ENCODE measurements at places on chromosomes 1 and 21.

- DNase-seq = no peak
These were observed at the start of gene CFHR4 for GRCh38 chr1:196887515-196888239. TSS of gene CFHR4 (plus strand) at chr1:196888052. CDS start at chr1:196888151, 99 bp downstream.

DNA sequence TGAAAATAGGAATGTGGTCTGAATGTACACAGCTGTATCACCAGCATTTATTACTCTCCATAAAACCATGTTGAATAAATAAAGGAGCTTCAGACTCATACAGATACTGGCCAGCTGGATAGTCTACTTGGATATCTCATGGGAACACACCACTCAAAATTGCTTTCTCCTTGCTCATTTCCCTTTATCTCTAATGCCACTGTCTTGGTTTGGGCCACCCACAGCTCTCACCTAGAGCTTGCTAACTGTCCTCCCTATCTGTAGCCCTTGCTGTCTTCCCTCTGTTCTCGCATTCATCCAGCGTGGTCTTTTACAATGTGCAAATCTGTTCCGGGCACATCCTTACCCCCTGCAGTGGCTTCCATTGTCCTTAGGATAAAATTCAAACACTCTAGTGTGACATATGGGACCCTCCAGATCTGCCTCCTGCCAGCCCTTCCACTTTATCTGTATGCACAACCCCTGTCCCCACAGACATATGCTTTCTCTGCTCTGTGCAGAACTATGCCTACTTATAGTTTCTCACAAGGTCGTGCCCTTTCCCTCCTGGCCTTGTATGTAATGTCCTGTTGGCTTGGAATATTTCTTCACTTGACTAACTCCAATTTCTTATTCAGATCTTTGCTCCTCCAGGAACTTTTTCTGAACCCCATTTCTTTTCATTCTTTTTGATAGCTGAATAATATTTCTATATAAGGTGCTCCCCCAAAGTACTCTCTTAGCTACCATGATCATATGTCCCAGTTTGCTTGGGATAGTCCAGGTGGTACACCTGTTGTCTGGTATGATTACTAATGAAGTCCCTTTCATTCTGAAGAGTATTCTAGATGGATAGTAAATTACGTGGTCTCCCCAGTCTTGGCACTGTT is 2.9 kb downstream of the FLVCR1 start:
- DNase-seq = no peak

DNA sequence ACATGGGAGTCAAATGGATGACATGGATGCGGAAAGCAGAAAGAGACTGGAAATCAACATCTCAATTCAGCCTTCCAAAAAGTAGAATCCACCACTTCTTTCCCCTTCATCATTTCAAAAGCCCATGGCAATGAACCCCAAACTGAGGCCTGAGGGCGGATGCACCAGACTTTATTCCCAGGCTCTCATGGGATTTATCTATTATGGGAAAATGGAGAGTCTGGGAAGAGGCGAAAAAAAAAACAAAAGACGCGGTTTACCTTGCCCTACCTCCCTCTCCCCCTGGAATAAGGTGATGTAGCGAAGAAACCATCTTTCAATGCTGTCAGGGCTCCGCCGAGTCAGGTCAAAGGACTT is 624 bp downstream of the KIFAP3 start:
- DNase-seq = no peak

- DNase-seq = no peak
These were observed 18.9 kb upstream of the ZNF683 start for GRCh38 chr1:26391450-26391849.

GRCh38 chr21:15135867-15136629 is 71.2 kb upstream of the NRIP1 start:
- no peak for DNase-seq

DNA sequence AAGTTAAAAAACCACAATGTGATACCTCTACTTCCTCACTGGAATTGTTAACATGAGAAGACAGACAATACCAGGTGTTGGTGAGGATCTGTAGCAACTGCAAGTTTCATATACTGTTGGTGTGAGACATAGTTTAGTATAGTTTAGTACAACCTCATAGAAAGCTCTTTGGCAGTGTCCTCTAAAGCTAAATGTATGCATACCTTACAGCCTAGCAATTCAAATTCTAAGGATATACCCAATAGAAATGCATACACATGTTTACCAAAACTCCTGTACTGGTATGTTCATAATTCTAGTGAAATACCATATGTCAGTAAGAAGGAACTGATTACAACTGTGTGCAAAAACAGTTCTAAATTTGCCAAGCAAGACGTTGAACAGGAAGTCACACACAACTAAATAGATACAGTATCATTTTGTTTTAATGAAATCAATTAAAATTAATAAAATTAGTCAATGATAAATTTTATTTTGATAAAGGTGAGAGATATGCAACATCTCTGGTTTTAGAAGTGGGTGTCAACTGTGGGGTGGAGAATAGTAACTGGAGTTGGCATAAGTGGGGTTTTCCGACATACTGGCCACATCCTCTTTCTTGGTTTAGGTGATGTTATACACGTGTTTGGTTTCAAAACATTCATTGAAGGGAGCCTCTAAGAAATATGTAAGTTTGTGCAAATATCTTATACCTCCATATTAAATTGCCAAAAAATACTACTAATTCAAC is 450.7 kb downstream of the PTPRC start:
- DNase-seq = no peak

DNA sequence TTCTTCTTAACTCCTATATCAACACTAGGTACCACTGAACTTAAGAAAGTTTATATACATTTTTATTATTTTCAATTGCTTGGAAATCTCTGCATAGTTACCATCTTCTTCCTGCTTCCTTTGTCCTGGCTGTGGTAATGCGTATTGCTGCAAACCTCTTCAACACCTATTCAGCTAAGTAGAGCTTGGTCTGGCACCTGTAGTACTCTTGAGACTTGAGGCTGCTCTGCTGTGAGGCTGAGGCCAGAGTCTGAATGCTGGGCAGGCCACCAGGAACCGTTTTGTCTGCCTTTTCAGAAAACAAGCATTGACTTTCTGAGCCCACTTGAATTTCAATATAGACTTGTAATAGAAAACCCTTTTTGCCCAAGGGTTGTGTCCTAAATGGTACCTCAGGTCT is 52.0 kb upstream of the RGS2 start:
- DNase-seq = no peak

DNA sequence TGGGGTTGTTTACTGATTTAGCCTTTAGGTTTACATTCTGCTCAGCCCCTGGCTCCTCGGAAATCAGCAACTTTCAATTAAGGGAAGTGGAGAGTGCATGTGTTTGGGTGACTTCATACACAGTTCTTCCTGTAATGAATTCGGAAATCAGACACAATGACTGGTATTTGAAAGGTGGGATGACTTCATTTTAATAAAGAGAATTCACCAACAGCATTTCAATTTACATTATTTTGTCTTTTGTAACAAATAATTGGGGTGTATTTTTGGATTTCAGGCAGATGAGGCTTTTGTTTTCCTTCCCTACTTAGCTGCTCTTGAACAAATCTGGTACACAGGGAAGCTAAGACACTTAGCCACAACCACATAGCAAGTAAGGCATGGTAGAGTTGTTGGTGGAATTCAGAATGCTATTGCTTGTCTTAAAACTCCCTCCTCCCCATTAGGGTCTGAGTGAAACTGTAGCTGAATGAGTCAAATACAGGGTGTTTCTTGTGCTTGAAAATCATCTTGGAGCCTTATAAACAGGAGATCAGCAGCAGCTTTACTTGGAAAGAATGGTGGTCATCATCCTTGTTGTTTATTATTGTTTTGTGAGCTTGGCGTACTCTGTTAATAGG is 917 bp downstream of the STX12 start:
- DNase-seq = no peak

- DNase-seq = no peak
These were observed 17.1 kb upstream of the SPSB1 start for GRCh38 chr1:9275567-9276034.

- DNase-seq = no peak
These were observed 29.3 kb downstream of the RAB4A start for GRCh38 chr1:229300099-229300757.

GRCh38 chr1:163650624-163651023 is 328.9 kb downstream of the NUF2 start:
- DNase-seq = no peak

DNA sequence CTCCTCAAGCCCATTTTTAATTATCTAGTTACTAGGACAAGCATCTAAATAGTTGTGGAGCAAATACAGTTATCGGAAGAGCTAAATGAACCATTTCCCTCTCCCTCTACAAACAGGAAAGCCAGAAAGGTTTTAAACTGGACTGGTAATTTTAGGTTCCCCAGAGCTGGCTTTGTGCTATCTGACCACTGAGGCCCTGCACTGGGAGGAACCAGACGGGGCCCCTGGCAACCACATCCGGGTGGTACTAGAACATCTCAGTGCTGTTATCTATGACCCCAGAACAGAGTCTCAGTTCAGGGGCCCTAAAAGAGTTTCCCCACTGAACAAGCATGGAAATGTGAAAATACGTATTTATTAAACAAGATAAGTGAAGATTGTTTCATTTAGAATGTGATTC is 7.7 kb upstream of the RSPH1 start:
- no peak for DNase-seq

GRCh38 chr21:25569084-25569483 is 38.2 kb downstream of the MRPL39 start:
- no peak for DNase-seq

DNA sequence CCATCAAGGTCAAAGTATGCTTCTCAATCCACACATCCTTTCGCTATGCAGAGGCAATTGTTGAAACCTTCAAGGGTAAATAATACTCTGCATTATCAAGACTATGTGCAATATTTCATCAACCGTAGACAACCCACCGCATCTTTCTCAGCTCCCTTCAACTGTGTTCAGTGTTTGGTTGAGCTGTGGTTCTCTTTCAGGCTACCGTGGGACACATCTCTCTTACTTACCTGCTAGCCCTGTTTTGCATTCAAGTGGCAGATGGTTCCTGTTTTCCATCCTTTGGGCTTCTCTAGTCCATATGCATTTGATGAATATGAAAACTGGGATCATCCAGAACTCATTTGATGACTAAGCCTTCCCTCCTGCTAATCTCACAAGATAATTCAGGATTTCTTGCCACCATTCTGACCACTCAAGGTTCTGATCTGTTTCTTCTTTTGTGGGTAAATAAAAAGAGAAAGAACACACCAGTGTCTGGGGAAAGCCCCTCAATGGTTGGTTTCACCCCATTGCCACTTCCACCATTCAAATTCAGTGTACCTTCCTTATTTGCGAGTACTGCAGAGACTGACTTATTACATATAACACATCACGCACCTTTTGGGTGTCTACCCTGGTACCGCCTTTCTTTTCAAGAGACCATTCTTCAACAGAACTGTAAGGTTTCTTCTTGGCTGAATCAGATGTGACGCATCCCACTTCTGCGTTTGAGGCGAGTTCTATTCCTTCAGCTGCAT is 61.7 kb downstream of the BACE2 start:
- DNase-seq = no peak

DNA sequence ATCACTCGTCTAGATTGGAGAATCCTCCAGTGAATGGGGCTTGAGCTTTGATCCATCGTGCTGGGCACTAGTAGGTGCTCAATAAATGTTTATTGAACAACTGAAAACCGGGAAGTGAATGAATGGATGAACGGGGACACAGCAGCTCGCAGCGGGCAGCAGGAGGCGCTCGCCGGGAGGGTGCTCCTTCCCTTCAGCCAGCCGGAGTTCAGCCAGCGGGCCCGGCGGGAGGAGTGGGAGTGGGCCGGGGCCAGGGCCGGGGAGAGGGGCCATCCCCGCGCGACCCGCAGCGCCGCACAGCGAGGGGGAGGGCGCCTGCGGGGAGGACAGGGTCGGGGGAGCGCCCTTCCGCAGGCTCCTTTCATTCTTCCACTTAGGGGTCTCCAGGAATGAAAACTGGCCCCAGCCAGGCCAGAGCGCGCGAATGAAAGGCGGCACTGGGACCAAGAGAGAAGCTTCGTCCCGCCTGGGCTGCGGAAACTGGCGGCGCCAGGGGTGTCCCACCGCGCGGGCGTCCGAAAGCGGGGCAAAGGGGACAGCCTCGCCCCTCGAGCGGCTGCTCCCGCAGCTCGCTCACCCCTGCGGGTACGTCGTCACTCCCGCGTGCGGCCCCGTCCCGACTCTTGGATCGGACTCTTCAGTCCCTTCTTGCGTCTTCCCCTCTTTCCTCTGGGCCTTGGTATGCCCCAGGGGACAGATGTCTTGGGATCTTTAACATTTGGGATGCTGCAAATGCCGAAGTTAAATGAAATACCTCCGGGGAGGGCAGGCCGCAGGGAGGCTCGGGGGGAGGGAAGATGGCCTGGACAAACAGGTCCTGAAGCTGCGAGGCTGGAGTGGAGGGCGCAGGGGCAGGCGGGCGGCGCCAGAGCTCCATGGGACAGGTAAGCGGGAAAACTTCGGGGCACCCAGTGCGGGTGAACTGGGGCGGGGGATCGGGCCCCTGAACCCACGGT is 3.6 kb upstream of the INAVA start:
- no peak for DNase-seq

DNA sequence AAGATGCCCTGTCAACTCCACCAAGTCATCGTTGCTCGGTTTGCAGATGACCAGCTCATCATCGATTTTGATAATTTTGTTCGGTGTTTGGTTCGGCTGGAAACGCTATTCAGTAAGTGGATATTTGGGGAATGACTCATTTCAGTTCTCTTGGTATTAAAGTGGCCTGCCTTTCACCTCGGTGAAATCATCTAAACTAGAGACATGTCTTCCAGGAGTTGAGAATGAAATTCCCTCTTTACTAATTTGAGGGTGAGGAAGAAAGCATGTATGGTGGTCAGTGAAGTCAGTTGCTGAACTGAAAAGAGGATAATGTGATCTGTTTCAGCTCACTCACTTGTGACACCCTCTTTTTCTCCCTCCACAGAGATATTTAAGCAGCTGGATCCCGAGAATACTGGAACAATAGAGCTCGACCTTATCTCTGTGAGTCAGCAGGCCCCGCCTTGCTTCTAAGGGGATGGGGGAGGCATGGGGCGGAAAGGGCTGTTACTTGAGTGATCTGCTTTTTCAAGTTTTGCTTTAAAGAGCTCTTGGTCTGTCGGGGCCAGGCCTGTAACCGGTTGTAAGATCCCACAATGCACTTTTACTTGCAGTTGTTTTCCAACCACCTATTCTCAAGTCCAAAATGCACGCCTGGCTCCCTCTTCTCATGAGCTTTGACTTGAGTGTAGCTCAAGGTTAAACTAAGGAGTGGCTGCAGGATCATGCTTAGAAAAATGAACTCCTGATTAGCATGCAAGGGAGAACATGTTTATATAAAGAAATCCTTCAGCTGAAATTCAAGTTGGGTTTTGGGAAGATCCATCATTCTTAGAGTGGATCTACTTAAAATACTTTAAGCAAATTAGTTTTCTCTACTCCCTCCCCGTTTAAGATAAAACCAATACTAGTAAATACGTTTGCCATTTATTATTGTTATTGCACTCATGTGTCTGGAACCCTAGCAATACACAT is 59.8 kb downstream of the CAPN2 start:
- no peak for DNase-seq

- no peak for DNase-seq
These were observed 70.3 kb downstream of the HSF2BP start for GRCh38 chr21:43588957-43589356.

DNA sequence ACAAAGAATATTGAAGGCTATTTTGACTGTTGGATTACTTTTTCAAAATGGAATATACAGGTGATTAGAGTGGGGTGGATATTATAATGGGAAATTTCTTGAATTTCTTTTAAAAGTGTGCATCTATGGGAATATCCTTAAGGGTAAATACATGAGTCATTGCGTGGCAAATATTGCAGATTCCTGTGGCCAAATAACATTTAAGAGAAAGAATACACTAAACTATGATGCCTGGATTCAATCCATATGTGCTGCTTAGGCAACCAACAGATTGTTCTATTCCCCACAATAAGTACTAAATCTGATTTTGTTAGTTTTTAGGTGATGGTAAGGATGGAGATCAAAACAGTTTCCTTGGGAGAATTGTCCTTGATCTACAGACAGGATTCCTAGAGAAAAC is 119.5 kb downstream of the HMCN1 start:
- DNase-seq = no peak
